ENCODE measurements at places on chromosomes 2 and 18. TPM values are rescaled to one million over a fixed set of nuclear protein-coding genes. Genes with fewer than 3 reads are reported as not detected.
A peak's percentile ranks its signal among the peaks of the same experiment; 100 is the strongest.

GRCh38 chr2:148122788-148123187 is 101.9 kb downstream of the MBD5 start:
- no peak for DNase-seq

DNA sequence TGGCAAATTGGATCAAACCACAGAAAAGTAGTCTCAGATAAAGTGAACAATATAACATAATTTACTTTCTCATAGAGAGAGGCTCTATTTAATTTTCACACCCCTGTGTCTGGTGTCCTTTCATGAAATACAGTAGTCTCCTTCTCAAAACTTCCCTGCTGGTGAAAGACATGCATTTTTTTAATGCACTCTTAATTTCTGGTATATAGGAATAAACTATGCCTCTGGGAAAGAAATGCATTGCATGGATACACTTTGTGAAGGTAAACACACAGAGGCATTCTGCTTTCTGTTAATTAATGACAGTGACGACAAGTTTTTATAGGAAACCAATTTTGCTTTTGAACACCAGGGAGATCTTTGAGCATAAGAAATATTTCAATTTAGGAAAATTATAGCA is 24.1 kb upstream of the TMEM178A start:
- no peak for DNase-seq

- no peak for DNase-seq
These were observed 368.8 kb downstream of the MEIS1 start for GRCh38 chr2:66803726-66804125.

DNA sequence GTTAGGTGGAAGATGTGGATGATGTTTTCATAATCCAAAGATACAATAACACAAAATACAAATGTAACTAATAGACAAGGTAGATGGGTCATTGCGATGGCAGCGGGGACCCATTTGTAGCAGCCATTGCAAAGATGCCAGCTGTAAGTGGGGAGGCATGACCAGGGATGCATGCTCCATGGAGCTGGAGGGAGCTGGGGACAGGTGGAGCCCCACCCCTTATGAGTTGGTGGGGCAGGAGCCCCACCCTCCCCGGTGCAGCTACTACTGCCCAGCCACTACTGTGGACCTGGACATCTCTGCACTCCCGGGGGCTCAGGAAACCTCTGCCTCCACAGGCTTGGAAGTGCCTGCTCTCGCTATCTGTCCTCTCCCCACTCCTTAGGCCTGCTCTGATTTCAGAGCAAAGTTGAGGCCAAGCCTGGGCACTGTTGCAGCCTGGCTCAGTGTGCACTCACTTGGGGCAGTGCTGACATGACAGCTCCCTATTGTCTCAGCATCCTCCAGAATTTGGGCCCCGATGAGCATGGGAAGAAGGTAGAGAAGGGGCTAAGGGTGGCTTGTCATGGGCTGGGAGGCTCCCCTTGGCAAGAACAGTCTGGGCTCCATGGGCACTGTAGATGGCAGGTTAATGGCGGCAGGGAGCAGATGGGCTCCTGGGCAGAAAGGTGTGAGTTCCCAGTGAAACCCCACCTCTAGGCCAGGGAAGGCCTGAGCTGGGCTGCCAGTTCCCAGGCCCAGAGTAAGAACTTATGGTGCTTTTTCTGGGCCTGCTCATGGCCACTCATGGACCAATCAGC is 81.1 kb downstream of the ZNF804A start:
- no peak for DNase-seq

DNA sequence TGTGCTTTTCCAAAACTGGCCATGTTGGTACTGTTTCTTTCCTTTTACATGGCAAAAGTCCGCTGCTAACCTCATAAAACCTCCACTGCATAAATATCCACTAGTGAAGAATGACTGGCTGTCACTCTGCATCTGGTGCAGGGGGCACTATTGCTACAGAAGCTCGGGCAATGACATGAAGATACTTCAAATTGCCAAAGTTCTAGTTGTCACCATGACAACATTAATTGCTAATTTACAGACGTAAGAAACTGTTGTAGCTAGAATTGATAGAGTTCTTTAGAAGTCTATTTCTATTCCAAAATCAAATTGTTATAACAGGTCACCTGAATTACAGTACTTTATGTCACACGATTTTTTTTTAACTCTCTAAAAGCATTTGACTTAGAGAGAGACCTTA is 845 bp downstream of the CFAP210 start:
- peak; percentile 39 for DNase-seq

GRCh38 chr2:182020286-182021070 is 34.8 kb downstream of the PPP1R1C start:
- no peak for DNase-seq

HOXD12 gene
- not detected for total RNA-seq

Data from dermis microvascular lymphatic vessel endothelial cell (primary cell).